ENCODE measurements at places on chromosomes 6 and 20. TPM values are rescaled to one million over a fixed set of nuclear protein-coding genes. Genes with fewer than 3 reads are reported as not detected.

Gene EFCAB8
- 0.38 TPM for total RNA-seq

Gene BNIP5
- total RNA-seq = not detected

Gene LPA
- not detected for total RNA-seq

Gene PLTP
- total RNA-seq = 4.2 TPM

Gene KIF25
- not detected for total RNA-seq

Gene OXT
- total RNA-seq = 0.60 TPM

Gene BPIFB4
- not detected for total RNA-seq

Gene CDH4
- total RNA-seq = 0.10 TPM

Gene AGER
- total RNA-seq = 13.0 TPM

Gene TAGAP
- 132 TPM for total RNA-seq

Gene CTCFL
- total RNA-seq = 0.15 TPM

Gene RIMS4
- 0.15 TPM for total RNA-seq

Gene BTN3A1
- total RNA-seq = 10.8 TPM

All from activated T-cell treated with anti-CD3 and anti-CD28 coated beads, Interleukin-2, amount 50 U/mL, for 4 hours (primary cell).